Mesothelial cell of epicardium (in vitro differentiated cells): ENCODE measurements at places on chromosomes 6 and 20.
A peak's percentile ranks its signal among the peaks of the same experiment; 100 is the strongest.

DNA sequence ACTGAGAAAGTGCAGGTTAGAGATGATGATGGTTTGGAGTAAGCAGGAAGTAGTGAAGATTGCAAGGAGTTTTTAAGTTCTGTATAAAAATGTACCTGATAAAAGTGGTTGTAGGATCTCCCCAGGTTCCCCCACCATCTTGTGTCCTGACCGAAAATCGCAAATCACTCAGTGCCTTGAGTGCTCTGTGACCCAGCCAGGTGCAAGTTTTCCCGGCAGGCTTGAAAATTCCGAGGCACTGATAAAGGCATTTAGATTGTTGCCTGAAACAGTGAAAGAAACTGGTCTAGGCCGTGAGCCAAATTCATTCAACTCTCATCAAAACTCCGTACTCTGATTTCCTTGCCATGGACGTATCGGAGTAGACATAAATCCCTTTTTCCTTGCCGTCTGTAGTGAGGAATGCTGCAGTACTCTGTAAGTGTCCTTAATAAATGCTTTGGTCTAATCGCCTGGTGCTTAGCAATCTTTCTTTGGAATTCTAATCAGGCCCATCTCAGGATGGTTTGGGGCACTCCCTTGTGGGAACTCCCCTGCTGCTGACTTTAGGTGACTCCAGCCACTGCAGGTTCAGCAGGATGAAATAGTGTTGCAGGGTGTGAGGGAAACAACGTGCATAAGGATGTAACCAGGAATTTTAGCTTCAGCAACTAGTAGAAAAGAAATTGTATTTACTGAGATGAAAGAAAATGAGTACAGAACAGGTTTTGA lies 1199.8 kb upstream of the MAP3K7 start:
- H3K36me3 ChIP-seq: no peaks in the 10 kb centered on the region
- H3K4me3 ChIP-seq: no peak overlapping the region
- peak overlapping the region; percentile 86 for H3K27ac ChIP-seq
- H3K4me1 ChIP-seq: peaks cover 25% of the 10 kb centered on the region

- H3K27ac ChIP-seq: peak overlapping the region; percentile 41
- H3K4me1 ChIP-seq: peaks cover 5% of the 10 kb centered on the region
- no peak overlapping the region for H3K4me3 ChIP-seq
- H3K27me3 ChIP-seq: no peaks in the 10 kb centered on the region
- H3K36me3 ChIP-seq: peaks cover 9% of the 10 kb centered on the region
- no peak for DNase-seq
These were observed 9.3 kb downstream of the TAF4 start for GRCh38 chr20:62056377-62056776.

GRCh38 chr6:32941214-32941768 lies 463 bp upstream of the HLA-DMB start:
- H3K4me3 ChIP-seq: no peak overlapping the region
- H3K36me3 ChIP-seq: no peaks in the 10 kb centered on the region
- H3K27ac ChIP-seq: no peak overlapping the region
- H3K27me3 ChIP-seq: peaks cover 57% of the 10 kb centered on the region
- no peaks in the 10 kb centered on the region for H3K4me1 ChIP-seq
- DNase-seq: no peak

GRCh38 chr6:30411515-30412207 lies 66.7 kb downstream of the RPP21 start:
- DNase-seq: peak; percentile 60
- no peaks in the 10 kb centered on the region for H3K36me3 ChIP-seq
- peaks cover 89% of the 10 kb centered on the region for H3K27me3 ChIP-seq
- H3K27ac ChIP-seq: no peak overlapping the region
- no peaks in the 10 kb centered on the region for H3K4me1 ChIP-seq

GRCh38 chr20:31581391-31581790 lies 23.7 kb upstream of the ID1 start:
- peaks cover 5% of the 10 kb centered on the region for H3K36me3 ChIP-seq
- H3K27me3 ChIP-seq: no peaks in the 10 kb centered on the region
- H3K4me3 ChIP-seq: no peak overlapping the region
- DNase-seq: no peak
- H3K4me1 ChIP-seq: peaks cover 40% of the 10 kb centered on the region

- no peaks in the 10 kb centered on the region for H3K27me3 ChIP-seq
- DNase-seq: no peak
- peaks cover 3% of the 10 kb centered on the region for H3K36me3 ChIP-seq
- no peak overlapping the region for H3K27ac ChIP-seq
- no peaks in the 10 kb centered on the region for H3K4me1 ChIP-seq
- H3K4me3 ChIP-seq: no peak overlapping the region
These were observed 12.3 kb downstream of the MAP3K7 start for GRCh38 chr6:90574610-90575009.
